CD8-positive, alpha-beta memory T cell (primary cell): ENCODE measurements at places on chromosomes 12 and 14.

DNA sequence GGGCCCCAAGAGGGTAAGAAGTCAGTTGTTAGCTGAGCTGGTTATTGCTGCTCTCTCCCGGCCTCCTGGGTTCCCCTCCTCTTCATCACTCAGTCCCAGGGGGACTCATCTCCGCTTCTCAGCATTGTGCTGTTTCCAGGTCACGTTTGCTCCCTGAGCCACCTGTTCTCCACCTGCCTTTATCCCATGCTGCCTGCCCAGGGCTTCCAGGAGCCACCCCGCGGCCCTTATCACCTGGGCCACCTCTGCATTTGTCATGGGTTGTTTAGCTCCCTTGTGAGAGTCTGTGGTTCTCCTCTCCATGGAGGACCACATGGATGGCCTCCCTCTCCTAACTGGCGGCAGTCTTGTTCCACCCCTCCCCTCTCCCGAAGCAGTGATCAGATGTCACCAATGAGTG lies 36.0 kb downstream of the SYNDIG1L start:
- no peak for DNase-seq

DNA sequence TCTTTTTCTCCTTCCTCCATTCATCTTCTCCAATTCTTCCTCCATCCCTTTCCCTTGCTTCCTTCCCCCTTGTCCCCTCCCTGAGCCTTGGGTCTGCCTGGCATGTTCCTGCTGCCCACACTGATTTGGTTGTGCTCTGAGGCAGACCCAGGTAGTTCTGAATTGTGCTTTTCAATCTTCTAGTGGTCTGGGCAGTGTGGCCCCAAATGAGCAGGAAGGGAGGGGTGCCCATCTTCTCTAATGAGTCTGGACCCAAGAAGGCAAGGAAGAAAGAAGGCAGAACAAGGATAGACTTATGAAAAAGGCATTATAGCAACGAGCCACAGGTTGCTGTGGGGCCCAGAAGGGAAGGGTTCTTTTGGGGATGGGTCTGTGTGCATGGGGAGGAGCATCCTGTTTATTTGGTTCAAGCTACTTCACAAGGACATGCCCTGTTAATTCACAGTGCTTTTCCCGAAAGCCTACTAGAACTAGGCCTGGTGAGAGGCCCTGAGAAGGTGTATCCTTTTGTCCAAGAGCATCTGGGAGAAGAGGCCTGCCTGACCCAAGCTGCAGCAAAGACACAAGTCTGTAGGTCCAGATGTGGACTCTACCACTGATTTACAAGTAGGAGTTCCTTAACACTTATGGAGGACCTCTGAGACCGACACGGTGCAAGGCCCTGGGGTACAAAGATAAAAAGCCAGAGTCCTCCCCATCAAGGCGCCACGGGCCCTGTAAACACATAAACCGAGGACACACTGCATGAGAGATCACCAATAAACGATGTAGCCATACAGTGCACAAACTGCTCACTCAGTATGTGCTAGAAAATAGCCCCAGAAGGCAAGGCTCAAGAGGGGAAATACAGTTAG lies 1.1 kb upstream of the SUSD6 start:
- no peak for DNase-seq

GRCh38 chr12:68203460-68203875 lies 22.1 kb downstream of the IL26 start:
- no peak for DNase-seq

GRCh38 chr12:123253641-123254459 lies 17.8 kb downstream of the CDK2AP1 start:
- DNase-seq = no peak

DNA sequence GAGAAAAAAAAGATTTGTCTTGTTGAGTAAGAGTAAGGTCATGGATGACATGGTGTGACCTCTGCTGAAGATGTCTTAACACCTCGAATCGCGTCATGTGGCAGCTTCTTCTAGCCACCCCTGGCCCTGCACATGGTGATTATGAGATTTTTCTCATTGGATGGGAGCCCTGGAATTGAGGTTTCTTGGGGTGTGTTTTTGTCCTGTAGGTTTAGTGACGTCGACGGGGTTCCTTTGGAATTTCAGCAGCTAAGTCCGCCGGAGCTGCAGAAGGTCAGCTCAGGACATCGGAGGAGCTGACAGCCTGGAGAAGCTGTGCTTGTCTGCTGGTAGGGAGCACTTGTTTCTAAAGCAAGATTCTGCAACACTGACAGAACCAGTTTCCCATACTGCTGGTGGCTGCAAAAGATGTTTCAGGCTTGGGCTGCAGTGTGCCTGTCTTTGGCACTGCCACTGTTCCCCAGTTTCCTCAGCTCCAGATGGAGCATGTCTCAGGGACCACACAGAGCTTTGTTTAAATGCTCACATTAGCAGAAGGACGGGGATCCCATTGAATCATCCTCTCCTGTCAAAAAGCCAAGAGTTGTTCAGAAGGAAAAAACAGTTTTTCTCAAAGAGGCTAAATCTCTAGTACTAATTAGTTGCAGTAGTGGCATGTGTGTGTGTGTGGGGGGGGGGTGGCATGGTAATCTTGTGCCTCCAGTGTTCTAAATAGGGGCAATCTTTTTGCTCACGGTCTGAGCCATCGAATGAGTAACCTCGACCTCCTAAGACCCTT lies 5.2 kb upstream of the FOS start:
- DNase-seq = no peak
